ENCODE measurements at places on chromosomes 7 and 10. TPM values are rescaled to one million over a fixed set of nuclear protein-coding genes. Genes with fewer than 3 reads are reported as not detected.

NACAD gene
- total RNA-seq, result not detected

DNA sequence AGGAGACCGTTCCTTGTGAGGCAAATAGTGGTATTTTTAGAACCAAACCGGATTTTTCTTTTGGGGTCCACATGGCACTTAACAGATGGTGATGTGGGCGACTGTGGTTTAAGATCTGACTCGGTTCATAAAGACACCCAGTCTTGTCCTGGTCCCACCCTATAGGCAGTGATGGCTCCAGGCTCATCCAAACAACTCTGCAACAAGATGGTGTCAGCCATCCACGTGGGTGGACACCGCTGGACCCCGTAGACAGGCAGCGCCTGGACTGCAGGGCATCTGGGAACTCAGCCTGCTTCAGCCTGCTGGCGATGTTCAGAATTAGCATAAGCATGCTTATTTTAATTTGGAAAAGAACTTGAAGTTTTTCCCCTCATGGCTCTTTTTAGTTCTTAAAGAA is 258.4 kb upstream of the FZD1 start:
- H3K4me3 ChIP-seq, result no peak overlapping the region
- no peak for DNase-seq
- no peaks in the 10 kb centered on the region for H3K36me3 ChIP-seq
- no peaks in the 10 kb centered on the region for H3K27me3 ChIP-seq

DNA sequence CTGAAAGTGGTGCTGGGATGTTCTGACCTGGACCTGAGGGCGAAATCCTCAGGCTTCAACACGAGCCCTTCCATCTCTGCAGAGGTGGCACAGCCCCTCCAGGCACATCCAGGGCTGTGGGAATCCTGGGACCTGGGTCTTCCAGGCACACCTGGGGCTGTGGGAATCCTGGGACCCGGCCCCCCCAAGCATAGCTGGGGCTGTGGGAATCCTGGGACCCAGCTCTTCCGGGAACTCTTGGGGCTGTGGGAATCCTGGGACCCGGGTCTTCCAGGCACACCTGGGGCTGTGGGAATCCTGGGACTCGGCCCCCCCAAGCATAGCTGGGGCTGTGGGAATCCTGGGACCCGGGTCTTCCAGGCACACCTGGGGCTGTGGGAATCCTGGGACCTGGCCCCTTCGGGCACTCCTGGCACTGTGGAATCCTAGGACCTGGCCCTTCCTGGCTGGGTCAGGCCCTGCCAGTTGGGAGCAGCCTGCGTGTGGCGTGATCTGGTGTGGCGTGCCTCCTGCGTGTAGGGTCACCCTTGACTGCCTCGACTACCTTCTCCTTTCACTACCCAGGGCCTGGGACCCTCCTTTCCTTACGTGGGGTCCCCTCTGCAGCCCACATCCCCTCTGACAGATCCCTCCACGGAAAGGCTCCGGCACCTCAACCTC is 124.0 kb downstream of the WDR37 start:
- DNase-seq, result no peak
- no peaks in the 10 kb centered on the region for H3K36me3 ChIP-seq
- H3K27ac ChIP-seq, result no peak overlapping the region
- no peaks in the 10 kb centered on the region for H3K4me1 ChIP-seq
- no peak overlapping the region for H3K4me3 ChIP-seq
- no peaks in the 10 kb centered on the region for H3K27me3 ChIP-seq

DNA sequence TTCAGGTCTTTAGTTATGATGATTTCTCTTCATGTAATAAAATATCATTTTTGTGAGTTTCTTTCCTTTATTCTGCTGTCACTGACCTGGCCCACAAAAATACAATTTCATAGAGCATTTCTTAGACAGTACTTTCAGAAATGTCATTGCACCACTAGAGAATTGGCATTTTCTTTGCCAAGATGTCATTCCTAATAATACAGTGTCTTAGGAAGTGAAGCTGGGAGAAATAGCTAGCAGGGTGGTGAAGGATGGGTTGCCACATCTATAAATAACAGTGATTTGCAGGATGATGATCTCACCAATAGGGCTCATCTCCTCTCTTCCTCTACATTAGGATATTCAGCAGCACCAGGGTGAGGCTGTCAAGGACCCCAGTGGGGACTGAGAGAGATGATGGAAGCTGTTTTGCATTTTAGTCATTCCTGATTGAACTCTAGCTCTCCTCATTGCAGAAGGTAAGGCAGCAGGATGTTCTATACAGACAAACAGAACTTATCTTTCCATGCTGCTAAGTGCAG is 452.1 kb downstream of the NXPH1 start:
- no peaks in the 10 kb centered on the region for H3K36me3 ChIP-seq
- H3K27ac ChIP-seq, result no peak overlapping the region
- H3K4me1 ChIP-seq, result no peaks in the 10 kb centered on the region
- no peaks in the 10 kb centered on the region for H3K27me3 ChIP-seq
- DNase-seq, result no peak

DNA sequence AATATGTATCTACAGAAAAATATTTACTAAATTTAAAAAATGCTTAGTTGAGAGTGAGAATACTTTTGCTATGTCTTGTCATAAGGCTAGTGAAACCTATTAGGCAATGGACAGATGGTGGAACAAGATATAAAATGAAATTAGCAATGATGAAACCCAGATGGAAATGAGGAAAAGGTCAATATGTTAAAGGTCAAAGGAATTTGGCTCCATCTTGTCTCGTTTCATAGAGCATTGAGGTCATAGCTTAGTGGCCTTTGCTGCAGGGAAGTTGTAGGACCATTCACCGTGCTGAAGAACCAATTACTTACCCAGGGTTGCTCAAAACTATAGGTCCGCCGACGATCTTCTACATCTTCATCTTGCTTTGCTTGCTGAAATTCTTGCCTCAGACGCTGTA is 683.9 kb downstream of the PARD3 start:
- no peak for DNase-seq
- H3K4me1 ChIP-seq, result no peaks in the 10 kb centered on the region

- H3K4me1 ChIP-seq, result no peaks in the 10 kb centered on the region
- H3K36me3 ChIP-seq, result no peaks in the 10 kb centered on the region
- H3K4me3 ChIP-seq, result no peak overlapping the region
- H3K27ac ChIP-seq, result no peak overlapping the region
- peaks cover 58% of the 10 kb centered on the region for H3K27me3 ChIP-seq
- DNase-seq, result no peak
Measured at GRCh38 chr7:27153526-27153925, 1.1 kb upstream of the HOXA3 start.

GRCh38 chr10:120825878-120826769 is 25.0 kb upstream of the WDR11 start:
- H3K4me1 ChIP-seq, result peaks cover 20% of the 10 kb centered on the region
- no peak for DNase-seq
- no peaks in the 10 kb centered on the region for H3K27me3 ChIP-seq
- H3K4me3 ChIP-seq, result no peak overlapping the region
